Left renal pelvis (tissue), 4 donors: ENCODE measurements at places on chromosomes 5 and 9. TPM values are rescaled to one million over a fixed set of nuclear protein-coding genes. Genes with fewer than 3 reads are reported as not detected.

DNA sequence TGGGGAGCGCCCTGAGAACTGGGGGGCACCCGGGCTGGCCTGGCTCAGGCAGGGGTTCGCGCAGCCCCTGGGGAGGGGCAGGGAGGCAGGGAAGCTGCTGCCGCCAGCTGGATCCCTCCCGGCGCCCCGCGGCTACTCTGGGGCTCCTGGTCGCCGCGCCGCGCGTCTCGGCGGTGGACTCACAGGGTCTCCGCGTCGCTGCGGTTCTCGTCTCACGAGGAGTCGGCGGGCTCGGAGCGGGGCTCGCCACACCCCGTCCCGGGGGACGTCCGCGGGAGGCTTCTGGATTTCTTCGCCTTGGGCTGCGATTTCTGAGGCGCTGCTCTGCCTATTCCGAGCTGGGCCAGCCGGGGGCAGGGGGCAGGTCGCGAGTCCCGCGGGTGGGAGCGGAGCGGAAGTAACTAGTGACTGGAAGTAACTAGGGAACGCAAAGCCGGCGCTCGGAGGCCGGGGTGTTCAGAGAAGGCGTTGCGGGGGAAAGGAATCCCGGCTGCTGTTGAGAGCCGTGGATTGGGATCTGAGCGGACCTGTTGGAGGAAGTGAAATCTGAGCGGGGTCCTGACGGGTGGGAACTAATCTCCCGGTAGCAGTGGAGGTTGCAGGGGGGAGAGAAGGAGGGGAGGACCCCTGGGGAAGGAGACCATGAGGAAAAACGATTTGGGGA, 511 bp downstream of the CYSTM1 start:
- DNase-seq = peak; percentile 46

DNA sequence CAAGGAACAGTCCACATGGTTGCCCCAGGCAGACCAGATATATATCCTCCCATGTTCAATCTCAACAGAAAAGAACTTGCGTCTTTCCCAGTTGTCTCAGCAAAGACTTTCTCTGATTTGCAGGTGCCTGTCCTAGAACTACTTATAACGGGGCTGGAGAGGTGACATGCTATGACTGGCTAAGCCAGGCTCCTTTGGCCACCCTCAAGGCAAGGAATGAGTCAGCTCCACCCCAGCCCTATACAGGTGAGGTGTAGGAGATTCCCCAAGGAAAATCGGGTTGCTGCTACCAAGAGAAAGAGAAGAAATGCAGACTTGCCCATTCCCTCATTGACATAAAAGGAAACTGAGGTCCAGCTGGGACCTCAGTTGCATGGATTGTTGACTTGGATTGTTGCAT, 127.4 kb downstream of the GALNT10 start:
- DNase-seq = no peak

DNA sequence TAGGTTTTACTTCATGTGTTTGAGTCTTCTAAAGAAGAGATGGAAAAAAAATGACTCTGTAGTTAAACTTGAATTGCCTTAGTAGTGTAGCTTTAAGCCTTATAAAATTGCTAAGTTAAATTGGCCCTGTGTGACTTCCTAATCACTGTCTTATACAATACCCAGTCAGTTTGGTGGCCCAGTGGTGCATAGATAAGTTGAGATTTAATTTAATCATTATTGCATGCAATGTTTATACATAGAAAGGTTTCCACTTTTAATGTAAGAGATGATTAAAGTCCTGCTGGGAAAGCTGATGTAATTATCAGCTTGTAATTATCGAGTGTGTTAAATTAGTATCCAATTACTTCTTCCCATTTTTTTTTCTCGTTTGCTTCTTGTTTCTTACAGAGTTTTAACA, 187.1 kb downstream of the TRIO start:
- no peak for DNase-seq

- DNase-seq = no peak
Measured at GRCh38 chr5:68295772-68296171, 80.2 kb downstream of the PIK3R1 start.

DNA sequence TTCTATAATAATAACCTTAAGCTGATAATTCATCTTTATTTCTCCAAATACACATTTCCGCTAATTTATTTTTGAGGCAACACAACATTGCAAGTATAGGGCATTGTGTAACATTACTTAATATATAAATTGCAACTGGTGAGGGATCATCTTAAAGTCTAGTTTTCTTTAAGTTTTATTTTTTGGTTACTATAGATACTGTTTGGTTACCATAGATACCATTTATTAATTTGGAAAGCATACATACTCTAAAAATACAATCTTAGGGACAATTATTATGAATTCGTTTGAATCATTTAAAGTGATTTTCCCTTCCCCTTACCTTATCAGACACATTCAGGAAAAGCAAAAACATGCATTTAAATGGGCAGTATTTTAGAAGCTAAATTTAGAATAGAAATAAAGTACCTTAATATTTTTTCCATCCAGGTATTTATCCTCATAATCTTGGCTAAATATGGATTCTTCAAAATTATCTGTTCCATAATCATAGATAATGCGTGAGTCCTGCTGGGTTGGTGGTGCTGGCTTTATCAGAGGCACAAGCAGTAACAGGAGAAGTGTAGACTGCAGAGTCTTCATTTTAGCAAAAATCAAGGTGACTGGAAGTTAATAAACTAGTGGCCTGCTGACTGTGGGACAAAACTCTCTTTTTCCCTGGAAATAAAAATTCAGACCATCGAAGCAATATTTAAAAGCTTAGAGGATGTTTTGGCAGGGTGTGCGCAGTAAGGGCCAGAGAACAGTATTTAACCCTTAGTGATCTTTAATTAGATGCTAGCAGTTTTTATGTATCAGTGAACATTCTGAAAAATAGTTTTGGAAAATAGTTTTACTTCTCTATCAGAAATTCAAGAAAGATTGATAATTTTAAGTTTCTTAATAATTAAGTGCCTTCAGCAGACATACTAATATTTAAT, 1.3 kb downstream of the OGN start:
- DNase-seq = no peak

- DNase-seq = no peak
Measured at GRCh38 chr5:132211787-132212186, 15.9 kb downstream of the P4HA2 start.

GRCh38 chr9:4167728-4168127, 132.1 kb downstream of the GLIS3 start:
- no peak for DNase-seq

- DNase-seq = no peak
Measured at GRCh38 chr5:78811121-78811817, 162.7 kb upstream of the LHFPL2 start.

- DNase-seq = no peak
Measured at GRCh38 chr5:73204332-73204731, 31.3 kb downstream of the TMEM174 start.

DNA sequence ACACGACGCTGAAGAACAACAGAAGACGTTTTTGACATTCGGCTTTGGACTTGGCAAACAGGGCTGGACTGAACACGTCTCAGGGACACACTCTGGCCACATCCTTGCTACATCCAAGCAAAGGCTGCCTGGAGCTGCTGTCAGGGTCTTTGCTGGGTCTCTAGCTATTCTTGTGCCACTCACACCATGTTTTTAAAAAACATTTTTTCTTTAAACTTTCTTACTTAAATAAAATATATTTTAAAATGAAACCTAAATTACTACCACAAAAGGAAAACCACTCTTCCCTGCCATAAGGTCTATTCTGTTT, 128.3 kb upstream of the PHYKPL start:
- no peak for DNase-seq

DNA sequence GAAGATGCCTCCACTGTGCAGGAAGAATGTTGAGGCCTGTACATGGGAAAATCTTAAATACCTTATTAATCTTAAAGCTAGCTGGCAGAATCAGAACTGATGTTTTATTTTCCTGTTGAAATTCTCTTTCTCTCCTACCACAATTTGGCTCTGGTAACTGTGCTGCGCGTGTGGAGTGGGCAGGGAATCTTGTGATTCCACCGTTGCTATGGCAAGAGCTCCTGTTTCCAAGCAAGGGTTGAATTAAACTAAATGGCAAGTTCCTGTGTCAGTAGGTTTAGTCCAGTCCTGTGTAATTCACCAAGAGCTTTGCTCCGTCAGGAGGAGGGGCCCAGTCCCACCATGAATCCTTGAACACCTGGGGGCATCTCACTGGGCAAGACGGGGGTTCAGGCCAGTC, 36.4 kb downstream of the NXNL2 start:
- DNase-seq = no peak

DNA sequence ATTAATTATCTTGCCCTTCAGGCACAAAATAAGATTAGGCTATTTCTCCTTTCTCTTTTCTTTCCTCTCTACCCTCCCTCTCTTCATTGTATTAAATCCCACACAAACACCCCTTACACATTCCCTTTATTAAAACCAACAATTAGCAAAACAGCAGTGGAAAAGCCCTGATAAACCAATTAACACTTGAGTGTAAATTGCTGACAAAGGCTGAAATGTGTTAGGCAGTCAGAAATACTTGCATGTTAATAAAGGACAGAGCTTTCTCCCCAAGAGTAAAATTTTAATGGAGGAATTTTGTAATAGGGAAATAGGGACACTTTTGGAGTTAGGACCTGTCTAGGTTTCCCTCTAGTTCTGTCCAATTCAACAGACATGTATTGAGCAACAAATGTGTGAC, 370.9 kb downstream of the MRPS30 start:
- no peak for DNase-seq

- DNase-seq = no peak
Measured at GRCh38 chr9:133561976-133562554, 27.6 kb downstream of the ADAMTSL2 start.

GRCh38 chr9:109705515-109705914, 74.5 kb upstream of the PALM2AKAP2 start:
- DNase-seq = no peak

GRCh38 chr9:112898872-112899311, 8.2 kb upstream of the SLC46A2 start:
- no peak for DNase-seq

DNA sequence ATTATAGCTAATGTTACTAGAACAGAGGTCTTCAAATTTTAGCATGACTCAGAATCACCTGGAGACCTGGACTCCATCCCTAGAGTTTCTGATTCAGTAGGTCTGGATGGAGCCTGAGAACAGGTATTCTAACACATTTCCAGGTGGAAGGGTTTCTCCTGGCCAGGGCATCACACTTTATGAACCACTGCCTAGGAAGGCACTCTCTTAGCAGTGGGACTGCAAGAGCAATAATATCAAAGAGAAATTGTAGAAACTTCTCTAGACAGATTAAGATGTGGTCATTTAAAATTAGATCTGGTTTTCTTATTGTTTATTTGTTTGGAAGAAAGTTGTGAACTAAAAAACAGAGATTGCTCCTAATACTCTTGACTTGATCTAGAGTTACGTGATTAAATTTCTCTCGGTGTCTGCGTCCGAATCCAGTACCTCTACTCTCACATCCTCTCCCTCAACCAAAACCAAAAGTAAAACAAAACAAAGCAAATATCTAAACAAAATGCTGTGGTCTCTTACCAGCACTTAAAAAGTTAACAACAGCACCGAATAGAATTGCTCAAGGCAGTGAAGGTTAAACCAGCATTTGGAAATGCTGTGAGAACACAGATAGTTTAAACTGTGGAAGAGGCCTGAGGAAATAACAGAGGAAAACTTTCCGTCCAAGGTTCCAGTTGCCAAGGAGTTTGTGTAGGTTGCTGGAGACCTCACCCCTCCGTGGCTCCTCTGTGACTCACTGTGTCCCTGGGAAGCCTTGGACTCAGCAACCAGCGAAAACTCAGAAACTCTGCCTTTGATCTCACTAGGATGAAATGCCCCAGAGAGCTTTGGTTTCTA, 193.4 kb downstream of the ARRDC3 start:
- no peak for DNase-seq

DNA sequence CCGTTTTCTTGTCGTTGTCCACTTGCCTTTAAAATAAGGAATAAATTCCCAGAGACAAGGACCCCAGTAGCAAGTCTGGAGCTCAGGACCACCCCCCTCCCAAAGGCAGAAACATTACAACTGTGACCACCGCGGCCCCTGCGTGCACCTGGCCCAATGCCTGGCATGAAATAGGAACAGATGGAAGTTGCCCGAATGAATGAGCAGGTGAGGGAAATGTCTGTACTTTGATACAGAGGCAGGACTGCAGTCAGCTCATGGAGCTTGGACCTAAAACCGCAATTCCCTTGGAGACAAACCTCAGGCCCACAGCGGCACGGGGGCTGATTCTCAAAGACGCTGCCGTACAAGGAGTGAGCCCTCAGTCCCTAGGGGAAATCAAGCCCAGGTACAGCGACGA, 55.3 kb upstream of the SARDH start:
- no peak for DNase-seq

GRCh38 chr5:27938989-27939388, 900.6 kb upstream of the CDH9 start:
- no peak for DNase-seq

- DNase-seq = no peak
Measured at GRCh38 chr5:135221187-135221473, 177.9 kb downstream of the MACROH2A1 start.

DNA sequence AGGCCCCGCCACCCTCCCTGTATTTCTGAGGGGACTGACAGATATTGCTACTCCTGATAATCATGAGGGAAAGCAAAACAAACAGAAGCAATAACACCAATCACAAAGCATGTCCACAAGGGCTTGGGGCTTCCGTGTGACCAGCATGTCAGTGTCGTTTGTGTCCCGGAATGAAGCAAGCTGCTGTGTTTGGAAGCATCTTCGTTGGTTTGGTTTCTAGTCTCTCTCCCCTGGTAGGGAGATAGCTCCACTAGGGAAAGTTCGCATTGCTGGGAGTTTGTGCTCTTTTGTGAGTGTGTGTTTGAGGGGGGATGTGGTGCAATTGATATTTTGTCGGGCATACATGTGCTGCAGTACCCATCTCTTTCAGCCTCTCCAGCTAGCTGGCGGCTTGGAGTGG, 1.4 kb downstream of the GRIA1 start:
- DNase-seq = no peak

DNA sequence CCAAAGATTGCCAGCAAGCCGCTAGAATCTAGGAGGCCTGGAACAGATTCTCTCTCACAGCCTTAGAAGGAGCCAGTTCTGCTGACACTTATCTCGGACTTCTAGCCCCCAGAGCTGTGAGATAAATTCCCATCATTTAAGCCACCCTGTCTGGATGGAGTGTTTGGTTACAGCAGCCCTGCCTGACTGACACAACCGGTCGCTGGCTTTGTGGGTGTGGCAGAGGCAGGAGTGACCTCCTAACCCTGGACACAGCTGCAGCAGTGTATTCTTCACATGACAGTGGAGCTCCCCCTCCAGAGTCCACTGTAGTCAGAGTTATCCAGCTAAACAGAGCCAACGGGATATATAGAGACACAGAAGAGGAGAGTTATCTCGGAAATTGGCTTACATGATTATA, 21.2 kb upstream of the IL17B start:
- DNase-seq = no peak

- no peak for DNase-seq
Measured at GRCh38 chr5:171152382-171152781, 156.7 kb upstream of the TLX3 start.

- peak; percentile 60 for DNase-seq
Measured at GRCh38 chr9:92425474-92425873, 1.2 kb upstream of the OMD start.

- DNase-seq = no peak
Measured at GRCh38 chr9:37248651-37249163, 128.3 kb downstream of the ZCCHC7 start.

GRCh38 chr5:5042806-5043205, 97.3 kb upstream of the ADAMTS16 start:
- no peak for DNase-seq

The LCN2 gene
- 1.3 TPM for polyA plus RNA-seq

The OTP gene
- polyA plus RNA-seq = not detected

The TMC1 gene
- polyA plus RNA-seq = 0.82 TPM

The PCDHB5 gene
- 5.6 TPM for polyA plus RNA-seq

The TMEM8B gene
- polyA plus RNA-seq = 29.1 TPM

The SNAPC3 gene
- 51.8 TPM for polyA plus RNA-seq

The ZNF483 gene
- polyA plus RNA-seq = 2.6 TPM

The SLC45A2 gene
- 0.29 TPM for polyA plus RNA-seq

The MZB1 gene
- polyA plus RNA-seq = 0.39 TPM

The PRRT1B gene
- polyA plus RNA-seq = 0.99 TPM

The RC3H2 gene
- 43.8 TPM for polyA plus RNA-seq
